ENCODE measurements at places on chromosomes 2 and 18.

- DNase-seq = peak; percentile 40
Measured at GRCh38 chr2:192035731-192036442, 158.8 kb downstream of the TMEFF2 start.

- DNase-seq = no peak
Measured at GRCh38 chr2:115910270-115910669, 1467.8 kb downstream of the DPP10 start.

GRCh38 chr18:47968006-47968676 is 37.7 kb upstream of the SMAD2 start:
- peak; percentile 79 for DNase-seq

GRCh38 chr2:2613279-2614199 is 282.5 kb upstream of the MYT1L start:
- DNase-seq = peak; percentile 87

DNA sequence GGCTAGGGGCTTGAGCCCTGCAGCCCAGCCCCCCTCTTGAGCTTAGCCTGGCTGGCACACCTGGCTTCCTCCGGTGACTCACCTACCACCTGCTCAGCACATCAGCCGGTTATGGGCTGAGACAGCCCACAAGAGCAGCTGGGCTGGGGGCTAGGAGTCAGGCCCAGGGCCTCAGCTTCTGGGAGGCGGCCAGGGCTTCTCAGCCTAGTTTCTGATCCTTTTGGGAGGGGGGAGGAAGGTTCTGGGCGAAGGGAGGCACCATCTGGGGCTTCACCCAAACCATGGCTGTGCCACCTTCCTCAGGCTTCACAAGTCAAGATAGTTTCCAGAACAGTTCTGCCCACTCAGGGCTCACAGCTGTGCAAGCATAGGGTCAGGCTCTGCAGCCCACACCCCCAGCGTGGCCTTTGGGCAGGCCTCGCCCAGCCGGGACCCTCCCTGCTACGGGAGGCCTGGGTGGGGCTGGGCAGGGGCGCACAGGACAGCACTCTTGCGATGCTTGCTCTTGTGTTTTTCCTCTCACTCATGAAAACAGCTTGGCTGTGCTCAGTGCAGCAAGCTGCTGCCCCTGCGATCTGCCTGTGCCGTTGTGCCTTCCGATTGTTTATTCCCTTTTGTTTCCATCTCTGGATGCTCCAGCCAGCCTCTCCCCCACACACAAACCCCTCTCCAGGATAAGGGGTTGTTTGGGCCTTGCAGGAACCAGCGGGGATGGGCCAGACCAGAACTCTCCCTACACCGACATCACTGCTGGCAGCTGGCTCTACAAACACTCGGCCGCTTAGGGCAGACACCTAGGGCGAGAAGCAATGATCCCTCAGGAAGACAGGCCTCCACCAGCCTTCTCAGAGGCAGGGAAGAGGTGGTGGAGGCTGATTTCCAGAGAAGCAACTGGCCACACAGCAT is 26.1 kb upstream of the SEMA4C start:
- DNase-seq = no peak

- no peak for DNase-seq
Measured at GRCh38 chr2:58669998-58670397, 428.9 kb upstream of the FANCL start.

GRCh38 chr2:129301431-129301913 is 678.0 kb upstream of the RAB6C start:
- no peak for DNase-seq

DNA sequence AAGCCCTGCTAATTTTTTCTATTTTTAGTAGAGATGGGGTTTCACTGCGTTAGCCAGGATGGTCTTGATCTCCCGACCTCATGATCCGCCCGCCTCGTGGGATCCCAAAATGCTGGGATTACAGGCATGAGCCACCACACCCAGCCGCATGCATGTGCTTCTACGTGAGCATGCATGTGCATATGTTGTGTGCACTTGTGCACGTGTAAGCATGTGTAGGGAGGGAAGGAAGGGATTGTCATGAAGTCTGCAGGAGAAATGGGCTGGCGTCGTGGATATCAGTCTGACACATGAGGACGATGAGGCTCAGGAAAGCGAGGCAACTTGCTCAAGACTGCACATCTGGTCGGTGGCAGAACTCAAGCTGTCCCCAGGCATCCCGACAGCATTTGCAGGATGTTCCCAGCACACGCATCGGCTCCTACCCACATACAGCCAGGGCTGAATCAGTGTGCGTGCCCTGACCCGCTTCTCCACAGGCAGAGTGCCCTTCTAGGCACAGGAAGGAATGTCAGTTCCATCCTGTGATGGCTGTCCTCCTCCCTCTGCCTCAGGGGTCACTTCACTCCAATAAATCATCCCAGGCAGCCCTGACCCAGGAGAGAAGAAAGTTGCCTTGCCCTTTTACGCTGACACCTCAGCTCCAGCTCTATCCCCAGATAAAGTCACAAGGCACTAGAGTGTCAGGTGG is 49.9 kb upstream of the SLC14A2 start:
- DNase-seq = no peak

DNA sequence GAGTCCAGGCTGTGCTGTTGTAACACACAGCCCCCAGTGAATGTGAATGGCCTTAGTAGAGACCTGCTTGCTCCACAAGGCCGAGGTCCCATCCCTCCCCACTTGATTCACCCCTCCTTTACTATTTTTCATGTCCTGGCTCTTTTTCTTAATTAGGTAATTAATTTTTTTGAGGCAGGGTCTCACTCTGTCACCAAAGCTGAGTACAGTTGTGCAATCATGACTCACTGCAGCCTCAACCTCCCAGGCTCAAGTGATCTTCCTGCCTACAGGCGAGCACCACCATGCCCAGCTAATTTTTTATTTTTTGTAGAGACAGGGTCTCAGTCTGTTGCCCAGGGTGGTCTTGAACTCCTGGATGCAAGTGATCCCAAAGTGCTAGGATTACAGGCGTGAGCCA is 19.3 kb downstream of the FBLN7 start:
- no peak for DNase-seq

DNA sequence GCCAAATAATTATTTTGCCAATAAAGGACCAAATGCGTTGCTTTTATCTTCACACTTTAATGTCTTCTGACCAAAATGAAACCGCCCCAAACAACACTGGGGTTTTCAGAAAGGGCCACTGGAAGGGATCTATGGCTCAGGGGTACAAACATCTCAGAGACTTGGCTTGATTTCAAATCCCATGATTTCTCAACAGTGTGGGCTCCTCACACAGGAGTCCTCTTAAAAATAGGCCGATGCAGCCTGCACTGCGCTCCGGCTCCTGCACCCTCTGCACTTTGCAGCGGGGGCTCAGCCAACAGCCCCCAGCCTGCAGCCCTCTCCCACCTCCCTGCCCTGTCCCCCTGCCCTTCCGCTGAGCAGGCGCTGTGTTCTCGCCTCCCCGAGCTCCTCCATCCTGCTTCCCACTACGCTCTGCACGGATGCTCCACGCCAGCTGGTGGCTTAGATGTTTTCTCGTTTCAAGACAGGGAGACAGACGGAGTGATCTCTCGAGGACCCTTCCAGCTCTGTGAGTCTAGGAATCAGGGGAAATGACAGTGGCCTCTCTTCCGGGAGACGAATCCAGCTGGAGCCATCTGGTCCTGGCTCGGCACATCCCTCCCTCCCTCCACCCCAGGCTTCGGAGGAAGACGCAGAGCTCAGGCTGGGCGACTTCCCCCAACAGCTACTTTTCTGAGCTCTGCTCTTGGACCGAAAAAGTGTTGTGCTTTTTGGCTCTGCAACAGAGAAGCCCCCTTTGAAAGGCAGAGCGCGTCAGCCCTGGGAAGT is 71.4 kb downstream of the KCNF1 start:
- DNase-seq = no peak

DNA sequence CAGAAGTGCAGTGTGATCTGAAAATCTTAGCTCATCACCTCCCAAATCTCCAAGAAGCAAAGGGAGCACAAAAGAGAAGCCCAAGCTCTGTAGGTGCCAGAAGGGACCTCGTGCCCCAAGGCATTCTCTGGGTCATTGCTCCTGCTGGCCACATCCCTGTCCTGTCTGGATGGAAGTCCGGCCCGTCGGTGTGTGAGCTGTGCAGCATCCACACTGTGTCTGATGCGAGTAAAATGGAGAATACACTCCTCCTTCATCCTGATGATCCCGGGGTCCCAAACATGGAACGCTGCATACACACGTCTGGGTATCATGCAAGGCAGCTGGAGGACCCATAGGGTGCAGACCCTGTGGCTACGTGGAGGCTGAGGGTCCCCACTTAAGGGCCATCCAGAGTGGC is 851.4 kb downstream of the GALR1 start:
- no peak for DNase-seq

- no peak for DNase-seq
Measured at GRCh38 chr2:74497777-74498499, 1.5 kb downstream of the LBX2 start.

DNA sequence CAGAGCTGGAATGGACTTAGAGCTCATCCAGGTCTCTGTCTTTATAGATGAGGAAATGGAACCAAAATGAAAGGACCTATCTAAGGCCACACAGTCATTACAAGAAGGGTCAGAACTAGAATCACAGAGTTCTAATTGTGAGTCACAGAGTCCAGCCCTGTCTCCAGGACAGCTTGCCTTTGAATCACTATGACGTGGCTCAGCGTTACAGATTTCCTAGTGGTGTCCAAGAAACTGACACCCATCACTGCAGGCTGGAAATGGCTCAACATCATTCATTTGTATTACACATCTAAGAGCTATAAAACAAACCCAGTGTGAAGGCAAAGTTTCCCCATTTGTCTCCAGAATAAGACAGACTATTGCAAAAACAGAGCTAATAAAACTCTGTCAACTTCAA is 164.3 kb upstream of the SIX2 start:
- peak; percentile 95 for DNase-seq

GRCh38 chr2:138017824-138018223 is 53.6 kb downstream of the HNMT start:
- no peak for DNase-seq

DNA sequence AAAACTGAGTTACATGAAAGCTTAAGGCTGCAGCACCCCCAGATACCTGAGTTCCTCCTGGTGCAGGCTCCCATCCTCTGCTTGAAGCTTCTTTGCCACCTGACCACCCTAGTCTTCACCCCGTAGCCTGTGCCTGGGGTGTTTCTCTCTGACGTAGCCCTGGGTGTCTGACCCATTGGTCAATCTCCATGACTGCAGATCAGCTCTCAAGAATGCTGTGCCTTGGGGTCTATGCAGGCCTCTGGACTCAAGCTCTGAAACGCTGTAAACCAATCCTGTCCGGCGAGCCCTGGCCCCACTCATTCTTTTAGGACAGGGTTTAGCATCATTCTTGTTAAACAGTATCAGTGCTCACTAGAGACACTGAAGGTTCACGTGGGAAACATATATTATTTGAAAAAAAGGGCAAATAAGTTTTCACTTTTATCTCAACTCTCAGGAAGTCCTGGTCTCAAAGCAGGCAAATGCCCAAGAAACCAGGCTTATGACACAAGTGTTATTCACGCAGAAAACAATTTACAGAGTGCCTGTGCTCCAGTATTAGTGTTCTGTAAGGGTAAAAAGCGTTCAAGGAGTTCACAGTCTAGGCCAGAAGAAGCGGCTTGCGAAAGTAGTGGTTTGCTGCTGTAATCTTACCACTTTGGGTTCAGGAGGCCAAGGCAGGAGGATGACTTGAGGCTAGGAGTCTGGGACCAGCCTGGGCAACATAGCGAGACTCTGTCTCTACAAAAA is 22.8 kb upstream of the PPP4R1 start:
- no peak for DNase-seq

DNA sequence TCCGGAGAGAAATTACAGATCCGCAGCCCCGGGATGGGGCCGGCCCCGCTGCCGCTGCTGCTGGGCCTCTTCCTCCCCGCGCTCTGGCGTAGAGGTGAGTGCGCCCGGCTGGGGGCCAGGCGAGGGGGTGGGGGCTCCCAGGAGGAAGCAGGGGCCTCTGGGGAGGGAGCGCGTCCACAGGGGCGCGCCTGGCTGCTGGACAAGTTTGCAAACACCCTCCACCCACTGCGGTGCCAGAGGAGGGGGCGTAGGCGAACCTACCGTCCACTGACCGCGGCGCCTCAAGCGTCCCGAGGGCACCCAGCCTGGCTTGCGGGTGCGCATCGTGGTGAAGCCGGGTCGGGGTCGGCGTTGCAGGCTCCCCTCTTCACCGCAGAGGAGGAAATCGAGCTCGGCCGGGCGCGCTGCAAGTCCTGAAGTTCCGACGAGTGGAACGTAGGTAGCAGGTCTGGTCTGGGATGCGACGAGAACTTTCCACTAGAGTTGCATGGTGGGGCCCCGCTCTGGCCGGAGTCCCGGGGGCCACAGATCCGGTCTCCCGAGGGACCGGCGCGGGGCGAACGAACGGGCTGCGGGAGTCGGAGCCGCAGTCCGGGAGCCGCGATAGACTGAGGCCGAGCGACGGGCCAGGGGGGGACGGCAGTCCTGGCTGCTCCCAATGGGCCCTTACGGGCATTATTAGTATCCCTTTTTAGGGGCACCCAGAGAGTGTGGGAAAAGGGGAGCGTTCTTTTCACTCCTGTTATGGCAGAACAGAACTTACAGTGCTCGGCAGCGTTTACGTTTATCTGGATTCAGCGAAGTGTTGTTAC is 502 bp downstream of the MERTK start:
- DNase-seq = no peak

DNA sequence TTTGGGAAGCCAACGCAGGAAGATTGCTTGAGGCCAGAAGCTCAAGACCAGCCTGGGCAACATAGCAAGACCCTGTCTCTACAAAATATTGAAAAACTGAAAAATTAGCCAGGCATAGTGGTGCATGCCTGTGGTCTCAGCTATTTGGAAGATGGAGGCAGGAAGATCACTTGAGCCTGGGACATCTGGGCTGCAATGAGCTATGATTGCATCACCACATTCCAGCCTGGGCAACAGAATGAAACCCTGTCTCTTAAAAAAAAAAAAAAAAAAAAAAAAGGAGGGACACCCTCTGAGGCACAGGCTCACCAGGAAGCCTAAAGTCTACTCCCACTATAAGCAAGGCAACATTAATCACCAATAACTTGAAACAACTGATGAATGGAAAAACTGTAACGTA is 151.1 kb downstream of the CCDC148 start:
- DNase-seq = no peak

DNA sequence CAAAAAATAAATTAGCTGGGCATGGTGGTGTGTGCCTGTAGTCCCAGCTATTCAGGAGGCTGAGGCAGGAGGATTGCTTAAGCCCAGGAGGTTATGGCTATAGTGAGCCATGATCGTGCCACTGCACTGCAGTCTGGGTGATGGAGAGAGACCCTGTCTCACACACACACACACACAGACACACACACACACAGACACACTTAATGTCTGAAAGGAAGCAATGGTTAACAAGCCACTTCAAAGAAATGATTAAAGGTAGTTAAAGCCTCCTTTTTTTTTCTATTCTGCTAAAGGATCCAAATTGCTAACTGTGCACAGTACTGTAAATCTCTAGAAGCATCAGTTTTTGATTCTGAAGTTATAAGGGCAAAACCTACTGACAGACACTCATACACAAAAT is 211.1 kb downstream of the TMEM163 start:
- DNase-seq = no peak

DNA sequence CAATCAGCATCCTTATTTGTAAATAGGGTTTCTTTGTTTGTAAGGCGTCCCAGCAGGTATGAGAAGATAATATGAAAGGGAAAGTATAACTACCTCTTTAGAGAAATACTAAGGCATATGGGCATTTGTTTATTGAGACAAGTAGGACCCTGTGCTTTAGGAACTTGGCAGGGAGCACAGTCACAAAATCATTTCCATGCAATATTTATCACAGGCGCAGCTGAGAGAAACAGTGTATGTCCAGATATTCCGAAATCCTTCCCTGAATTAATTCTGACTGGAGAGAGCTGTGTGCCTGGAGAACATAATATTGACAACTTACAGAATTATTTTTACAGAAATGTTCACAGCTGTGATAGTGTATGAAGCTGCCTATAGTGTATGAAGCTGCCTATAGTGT is 416.7 kb downstream of the THSD7B start:
- no peak for DNase-seq
